ENCODE measurements at places on chromosomes 6 and 20.

DNA sequence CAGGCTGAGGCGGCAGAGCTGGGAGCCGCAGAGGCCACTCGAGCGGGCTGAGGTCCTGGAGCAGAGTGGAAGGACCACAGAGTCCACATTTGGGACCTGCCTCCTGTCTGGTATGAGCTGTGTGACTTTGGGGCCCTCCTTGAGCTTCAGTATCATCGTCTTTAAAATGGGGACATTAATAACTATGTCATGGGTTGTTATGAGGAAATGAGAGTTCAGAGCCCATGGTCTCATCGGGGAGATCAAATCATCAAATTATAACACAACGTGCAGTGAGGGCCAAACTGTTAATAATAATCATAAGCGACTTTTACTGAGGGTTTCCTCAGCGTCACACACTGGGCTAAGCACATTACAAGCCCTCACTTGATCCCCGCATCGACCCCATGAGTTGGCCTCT, 49.9 kb upstream of the CCDC167 start:
- no peak for DNase-seq

- no peak for DNase-seq
Measured at GRCh38 chr20:51625105-51625504, 82.6 kb upstream of the NFATC2 start.

GRCh38 chr6:54655162-54655561, 191.4 kb upstream of the FAM83B start:
- no peak for DNase-seq

- no peak for DNase-seq
Measured at GRCh38 chr6:148747471-148748165, 788 bp downstream of the UST start.

GRCh38 chr20:16115911-16116552, 457.2 kb downstream of the KIF16B start:
- DNase-seq: no peak

DNA sequence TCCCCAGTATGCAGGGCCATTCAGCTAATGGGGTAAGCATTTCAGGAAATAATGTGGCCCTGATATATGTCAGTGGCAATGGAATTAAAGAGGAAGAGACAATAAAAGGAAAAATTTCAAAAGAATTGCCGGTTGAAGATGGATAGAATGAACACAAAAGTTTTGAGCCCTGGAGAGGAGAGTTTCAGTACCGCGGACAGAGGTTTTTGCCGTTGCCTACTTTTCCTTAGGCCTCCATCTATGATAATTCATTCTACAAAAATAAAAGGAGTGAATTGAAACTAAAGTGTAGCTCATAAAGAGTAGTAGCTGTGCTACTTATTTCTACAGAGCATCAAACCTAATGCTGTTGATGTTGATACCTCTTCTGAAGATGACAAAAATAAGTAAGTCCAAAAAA, 140.7 kb downstream of the RNASET2 start:
- no peak for DNase-seq

DNA sequence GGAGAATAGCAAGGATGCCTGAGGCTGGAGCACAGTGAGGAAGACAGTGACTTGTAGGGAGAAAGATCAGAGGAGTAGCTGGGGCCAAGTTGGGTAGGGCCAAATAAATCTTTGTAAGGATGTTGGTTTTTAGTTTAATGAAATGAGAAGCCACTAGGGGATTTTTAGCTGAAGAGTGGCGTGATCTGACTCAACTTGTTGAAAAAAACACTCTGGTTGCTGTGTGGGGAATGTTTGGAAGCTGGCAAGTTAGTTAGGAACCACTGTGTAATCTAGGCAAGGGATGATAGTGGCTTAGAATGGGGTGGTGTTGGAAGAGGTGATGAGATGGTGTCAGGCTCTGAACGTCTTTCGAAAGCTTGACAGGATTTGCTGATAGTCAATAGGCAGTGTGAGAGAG, 176.1 kb upstream of the HDDC2 start:
- no peak for DNase-seq

GRCh38 chr20:52837378-52837777, 134.8 kb upstream of the TSHZ2 start:
- no peak for DNase-seq

- no peak for DNase-seq
Measured at GRCh38 chr6:148382861-148383260, 40.2 kb downstream of the SASH1 start.

GRCh38 chr20:38854654-38855066, 49.2 kb downstream of the PPP1R16B start:
- DNase-seq: no peak

- DNase-seq: peak; percentile 80
Measured at GRCh38 chr6:32894085-32895005, 40.4 kb downstream of the PSMB9 start.

- DNase-seq: no peak
Measured at GRCh38 chr6:63947792-63948529, 312.4 kb downstream of the PHF3 start.

DNA sequence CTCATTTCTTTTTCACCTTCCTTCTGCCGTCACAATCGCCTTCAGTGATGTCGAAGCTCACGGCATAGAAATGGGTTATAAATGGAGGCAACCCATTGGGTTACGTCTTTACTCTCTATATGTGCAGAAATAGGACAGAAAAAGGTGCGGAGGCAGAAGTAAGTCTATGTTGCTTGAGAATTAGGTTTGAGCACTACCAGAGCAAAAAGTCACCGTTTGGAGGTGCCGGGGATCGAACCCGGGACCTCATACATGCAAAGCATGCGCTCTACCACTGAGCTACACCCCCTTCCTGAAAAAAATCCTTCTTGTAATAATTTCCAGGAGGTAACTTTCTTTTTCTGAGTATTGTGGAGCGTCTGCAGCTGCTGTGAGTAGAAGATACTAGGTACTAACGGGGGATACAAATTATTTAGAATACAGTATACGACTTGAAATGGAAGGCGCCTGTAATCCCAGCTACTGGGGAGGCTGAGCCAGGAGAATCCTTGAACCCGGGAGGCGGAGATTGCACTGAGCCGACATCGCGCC, 134.2 kb downstream of the TRIM27 start:
- DNase-seq: peak; percentile 30

GRCh38 chr6:100633096-100633777, 168.5 kb upstream of the SIM1 start:
- DNase-seq: no peak

DNA sequence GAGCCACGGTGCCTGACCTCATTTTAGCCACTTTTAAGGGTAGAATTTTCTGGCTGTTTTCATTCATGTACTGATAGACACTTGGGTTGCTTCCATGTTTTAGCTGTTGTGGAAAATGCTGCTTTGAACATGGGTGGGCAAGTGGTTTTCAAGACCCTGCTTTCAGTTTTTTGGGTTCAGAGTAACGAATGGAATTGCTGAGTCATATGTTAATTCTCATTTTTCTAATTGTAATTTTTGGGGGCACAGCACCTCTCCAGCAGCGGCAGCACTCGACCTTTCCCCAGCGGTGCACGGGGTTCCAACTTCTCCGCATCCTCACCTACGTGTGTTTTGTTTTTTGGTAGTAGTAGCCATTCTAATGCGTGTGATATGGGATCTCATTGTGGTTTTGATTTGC, 5.4 kb downstream of the NQO2 start:
- DNase-seq: no peak

DNA sequence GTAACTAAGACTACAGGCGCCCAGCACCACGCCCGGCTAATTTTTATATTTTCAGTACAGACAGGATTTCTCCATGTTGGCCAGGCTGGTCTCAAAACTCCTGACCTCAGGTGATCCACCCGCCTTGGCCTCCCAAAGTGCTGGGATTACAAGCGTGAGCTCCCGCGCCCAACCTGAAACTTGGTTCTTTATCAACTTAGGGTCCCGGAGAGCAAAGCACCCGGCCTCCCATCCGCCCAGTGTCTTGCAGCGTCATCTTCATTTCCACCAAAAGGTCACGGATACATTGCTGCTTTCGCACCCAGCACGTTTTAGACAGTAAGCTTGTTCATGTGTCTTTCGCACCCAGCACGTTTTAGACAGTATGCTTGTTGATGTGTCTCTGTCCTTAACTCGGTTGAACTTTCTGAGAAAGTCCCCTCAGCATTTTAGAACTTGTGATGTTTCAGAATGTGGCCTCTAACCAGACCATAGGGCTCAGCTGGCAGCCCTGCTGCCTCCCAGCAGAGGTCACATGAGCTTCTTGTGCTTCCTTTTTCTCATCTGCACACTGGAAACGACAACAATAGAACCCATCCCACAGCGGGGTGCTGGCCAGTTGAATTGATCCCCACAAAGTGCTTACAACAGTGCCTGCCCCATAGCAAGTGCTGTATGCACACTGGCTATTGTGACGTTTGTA, 48.8 kb downstream of the PRR18 start:
- DNase-seq: no peak

DNA sequence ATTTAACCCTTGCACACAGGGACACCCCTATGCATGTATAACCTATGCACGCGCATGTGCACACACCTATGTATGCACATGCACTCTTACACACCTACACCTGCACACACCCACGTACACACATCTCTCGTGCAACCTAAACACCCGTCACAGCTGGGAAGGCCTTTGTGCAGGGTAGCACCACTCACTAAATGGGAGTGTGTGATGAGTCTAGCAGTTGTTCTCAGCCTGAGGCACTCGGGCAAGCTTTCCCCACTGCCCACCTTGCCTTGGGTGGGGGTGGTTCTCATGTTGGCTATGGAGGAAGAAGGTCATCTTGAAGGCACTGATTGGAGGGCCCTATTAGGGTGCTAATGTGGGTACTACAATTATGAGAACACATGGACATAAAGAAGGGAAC, 85.8 kb downstream of the DLL1 start:
- no peak for DNase-seq

DNA sequence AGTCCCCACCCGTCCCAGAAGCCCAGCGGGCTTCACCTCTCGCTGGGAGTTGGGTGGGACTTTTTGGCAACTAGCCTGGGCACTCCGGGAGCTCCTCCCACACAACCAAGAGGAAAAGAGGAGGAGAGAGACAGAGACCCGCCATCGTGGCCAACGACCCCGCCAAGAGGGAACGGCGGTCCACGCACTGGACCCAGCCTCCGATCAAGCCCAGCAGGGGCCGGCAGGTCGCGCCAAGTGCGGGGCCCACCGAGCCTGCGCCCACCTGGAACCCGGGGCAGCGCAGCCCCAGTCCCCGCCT, 3.0 kb upstream of the TMEM14C start:
- no peak for DNase-seq

- peak; percentile 13 for DNase-seq
Measured at GRCh38 chr6:24520929-24521546, 26.3 kb downstream of the ALDH5A1 start.

DNA sequence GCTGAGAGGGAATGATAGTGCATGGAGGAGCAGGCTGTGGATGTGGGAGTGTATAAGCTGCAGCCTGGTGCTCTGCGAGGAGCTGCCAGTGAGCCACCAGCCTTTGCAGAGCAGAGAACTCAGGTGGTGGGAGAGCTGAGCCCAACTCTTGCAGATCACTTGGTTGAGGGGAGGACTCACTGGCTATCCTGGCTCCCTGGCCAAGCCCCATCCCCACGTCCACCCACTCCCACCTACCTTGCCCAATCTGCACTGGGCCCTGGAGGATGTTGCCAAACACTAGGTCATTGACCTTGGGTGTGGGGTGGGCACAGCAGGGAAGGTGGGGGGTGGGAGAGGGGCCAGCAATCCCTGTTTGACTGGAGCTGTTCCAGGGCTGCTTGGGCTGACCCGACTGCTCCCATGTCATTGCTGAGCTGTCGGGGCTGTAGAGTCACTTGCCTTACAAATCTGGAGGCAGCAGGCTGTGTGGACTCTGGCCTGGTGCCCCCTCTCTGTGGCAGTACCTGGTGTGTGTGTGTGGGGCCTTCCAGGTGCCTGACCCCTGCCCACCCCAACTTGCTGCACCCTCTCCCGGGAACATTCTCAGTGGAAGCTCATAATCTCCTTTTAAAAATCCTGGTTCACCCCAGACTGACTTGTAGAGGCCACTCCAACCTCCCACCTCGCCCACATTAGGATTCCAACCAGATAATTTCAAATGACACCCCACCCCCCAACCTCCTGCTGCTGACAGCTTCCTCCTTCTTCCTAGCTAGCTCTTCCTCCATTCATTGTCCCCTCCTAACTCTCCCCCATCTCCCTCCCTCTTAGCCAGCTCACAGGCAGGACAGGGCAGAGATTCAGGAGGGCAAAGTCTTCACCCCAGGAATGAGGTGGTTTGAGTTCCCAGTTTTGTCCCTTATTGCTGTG, 162.3 kb downstream of the MRPL14 start:
- DNase-seq: no peak

DNA sequence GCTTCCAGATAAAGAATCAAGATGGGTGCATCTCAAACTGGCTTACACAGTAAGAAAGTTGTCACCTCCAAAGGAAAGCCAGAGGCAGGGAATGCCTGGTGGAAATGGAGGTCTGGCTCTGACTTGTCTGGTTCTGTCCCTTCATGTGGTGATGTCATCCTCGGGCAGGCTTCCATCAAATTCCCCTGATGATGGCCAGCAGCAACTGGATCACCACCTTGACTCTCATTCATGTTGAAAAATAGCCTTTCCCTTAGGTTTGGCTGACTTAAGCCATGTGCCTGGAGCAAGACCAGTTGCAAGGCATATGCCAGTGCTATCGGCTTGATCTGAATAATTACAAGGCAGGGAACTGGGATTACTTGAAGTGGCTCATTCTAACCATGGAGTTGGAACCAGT, 28.8 kb downstream of the IMPG1 start:
- DNase-seq: no peak

- DNase-seq: no peak
Measured at GRCh38 chr6:33739571-33739970, 7.1 kb downstream of the IP6K3 start.

All from stimulated activated CD4-positive, alpha-beta T cell treated with anti-CD3 and anti-CD28 coated beads, Interleukin-15, amount 100 ng/mL, for 48 hours (primary cell).